ENCODE measurements at places on chromosomes 5 and 9.

DNA sequence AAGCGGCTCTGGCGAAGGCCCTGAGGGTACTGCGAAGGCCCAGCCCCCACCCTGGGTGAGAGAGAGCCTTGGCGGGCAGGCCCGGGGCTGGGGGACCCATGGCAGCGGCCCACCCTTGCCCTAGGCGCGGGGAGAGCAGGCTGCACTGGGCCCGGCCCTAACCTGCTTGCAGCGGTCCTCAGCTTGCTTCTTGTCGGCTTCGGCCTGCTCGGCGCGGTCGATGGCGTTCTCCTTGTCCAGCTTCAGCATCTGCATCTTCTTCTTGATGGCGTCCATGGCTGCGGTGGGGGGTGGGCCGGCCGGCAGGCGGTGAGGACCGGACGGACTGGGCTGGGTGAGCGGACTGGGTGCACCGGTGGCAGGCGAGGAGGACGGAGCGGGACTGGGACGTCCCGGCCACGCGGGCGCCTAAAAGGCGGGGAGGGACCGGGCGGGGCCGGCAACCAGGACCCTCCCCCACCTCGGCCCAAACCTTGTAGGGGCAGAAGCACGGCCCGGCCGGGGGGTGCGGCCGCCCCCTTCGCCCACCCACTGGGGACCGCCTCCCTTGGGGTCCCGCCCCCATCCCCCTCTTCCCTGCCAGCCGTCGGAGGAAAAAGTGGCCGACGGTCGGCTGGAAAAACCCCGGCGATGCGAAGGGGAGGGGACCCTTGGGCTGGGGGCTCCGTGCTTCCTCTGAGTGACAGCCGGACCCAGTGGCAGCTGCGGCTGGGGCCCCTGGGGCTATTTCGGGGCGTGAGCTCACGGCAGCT is at the start of gene TPM2:
TPM2 (minus strand) TSS at position 384 of the 752 bp plus-strand sequence; CDS start at position 276, 108 bp downstream.
- no peak for DNase-seq
- H3K27me3 ChIP-seq, result 0 out of 2 replicates have a peak, but pooled peaks cover 4% of the 10 kb centered on the region
- H3K4me1 ChIP-seq, result no peaks in the 10 kb centered on the region
- H3K27ac ChIP-seq, result no peak within 1 kb of the TSS
- H3K36me3 ChIP-seq, result no peaks in the 10 kb centered on the region

- H3K27ac ChIP-seq, result no peak overlapping the region
- no peak overlapping the region for H3K4me3 ChIP-seq
- no peaks in the 10 kb centered on the region for H3K4me1 ChIP-seq
- H3K36me3 ChIP-seq, result no peaks in the 10 kb centered on the region
Observed at GRCh38 chr5:86675311-86675710, 57.6 kb downstream of the COX7C start.

- H3K4me1 ChIP-seq, result peaks cover 13% of the 10 kb centered on the region
- no peaks in the 10 kb centered on the region for H3K36me3 ChIP-seq
- no peaks in the 10 kb centered on the region for H3K27me3 ChIP-seq
- H3K27ac ChIP-seq, result no peak overlapping the region
- no peak overlapping the region for H3K4me3 ChIP-seq
Observed at GRCh38 chr5:55680353-55680752, 31.8 kb downstream of the SLC38A9 start.

GRCh38 chr5:79560771-79561524 is 47.0 kb upstream of the HOMER1 start:
- no peaks in the 10 kb centered on the region for H3K27me3 ChIP-seq
- no peaks in the 10 kb centered on the region for H3K36me3 ChIP-seq
- H3K4me1 ChIP-seq, result peaks cover 21% of the 10 kb centered on the region
- H3K4me3 ChIP-seq, result no peak overlapping the region
- peak overlapping the region; percentile 81 for H3K27ac ChIP-seq

DNA sequence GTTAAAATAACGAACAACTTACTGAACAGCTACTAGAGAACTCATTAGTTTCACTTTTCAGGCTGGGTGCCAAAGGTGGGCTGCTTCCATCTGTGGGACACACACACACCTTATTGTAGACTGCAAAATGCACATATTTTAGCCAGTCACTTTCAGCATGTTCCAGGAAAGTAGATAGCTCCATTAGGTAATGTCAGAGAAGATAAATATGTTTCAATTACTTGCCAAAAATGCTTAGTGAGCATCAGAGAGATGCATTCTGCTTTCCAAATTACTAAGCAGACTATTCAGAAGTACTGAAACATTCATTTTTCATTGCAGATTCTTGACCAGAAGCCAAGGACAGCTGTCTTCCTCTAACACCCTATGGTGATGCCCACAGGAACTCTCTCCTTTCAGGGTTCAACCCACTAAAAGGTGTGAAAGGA is 56.2 kb upstream of the APC start:
- peak overlapping the region; percentile 14 for H3K4me3 ChIP-seq
- peak; percentile 69 for DNase-seq
- H3K36me3 ChIP-seq, result no peaks in the 10 kb centered on the region
- no peaks in the 10 kb centered on the region for H3K27me3 ChIP-seq
